ENCODE measurements at places on chromosomes 3 and 15.

GRCh38 chr15:51848811-51849210 is 19.4 kb downstream of the TMOD3 start:
- no peak for DNase-seq

GRCh38 chr3:179558742-179559364 is 3.9 kb upstream of the ACTL6A start:
- no peak for DNase-seq

DNA sequence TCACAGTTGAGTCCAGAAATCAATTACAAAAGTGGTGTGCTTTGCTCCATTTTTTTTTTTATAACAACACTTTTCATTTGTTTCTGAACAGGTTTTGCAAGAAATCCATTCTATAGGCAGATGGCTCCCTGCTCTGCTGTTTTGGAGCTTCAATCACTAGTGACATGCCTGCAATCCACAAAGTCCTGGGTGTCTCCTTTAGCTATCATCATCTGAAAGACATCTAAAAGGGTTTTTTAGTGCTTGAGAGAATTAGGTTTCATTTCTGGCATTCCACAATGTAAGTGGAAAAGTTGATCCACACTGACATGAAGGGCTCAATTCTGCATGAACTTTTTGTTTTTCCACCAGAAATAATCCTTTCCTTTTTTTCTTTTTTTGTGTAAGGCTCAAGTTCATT is 24.0 kb upstream of the MEIS2 start:
- no peak for DNase-seq

GRCh38 chr15:84879088-84879780 is 5.2 kb upstream of the SLC28A1 start:
- no peak for DNase-seq

GRCh38 chr3:155232605-155233004 is 60.9 kb downstream of the STRIT1 start:
- no peak for DNase-seq

- DNase-seq, result no peak
Observed at GRCh38 chr3:179149406-179149867, 1.3 kb downstream of the PIK3CA start.

- no peak for DNase-seq
Observed at GRCh38 chr15:66940368-66940767, 125.0 kb upstream of the SMAD3 start.

- no peak for DNase-seq
Observed at GRCh38 chr15:97691799-97692198, 268.7 kb upstream of the ARRDC4 start.

GRCh38 chr3:192514754-192515663 is 212.3 kb downstream of the FGF12 start:
- DNase-seq, result no peak
